Spinal cord (tissue), 10 donors: ENCODE measurements at places on chromosomes 1 and 21. TPM values are rescaled to one million over a fixed set of nuclear protein-coding genes. Genes with fewer than 3 reads are reported as not detected.

Gene TDRD10
- total RNA-seq = 1.4 TPM

GRCh38 chr1:17018849-17019248 lies 7.1 kb upstream of the ATP13A2 start:
- no peak for DNase-seq

DNA sequence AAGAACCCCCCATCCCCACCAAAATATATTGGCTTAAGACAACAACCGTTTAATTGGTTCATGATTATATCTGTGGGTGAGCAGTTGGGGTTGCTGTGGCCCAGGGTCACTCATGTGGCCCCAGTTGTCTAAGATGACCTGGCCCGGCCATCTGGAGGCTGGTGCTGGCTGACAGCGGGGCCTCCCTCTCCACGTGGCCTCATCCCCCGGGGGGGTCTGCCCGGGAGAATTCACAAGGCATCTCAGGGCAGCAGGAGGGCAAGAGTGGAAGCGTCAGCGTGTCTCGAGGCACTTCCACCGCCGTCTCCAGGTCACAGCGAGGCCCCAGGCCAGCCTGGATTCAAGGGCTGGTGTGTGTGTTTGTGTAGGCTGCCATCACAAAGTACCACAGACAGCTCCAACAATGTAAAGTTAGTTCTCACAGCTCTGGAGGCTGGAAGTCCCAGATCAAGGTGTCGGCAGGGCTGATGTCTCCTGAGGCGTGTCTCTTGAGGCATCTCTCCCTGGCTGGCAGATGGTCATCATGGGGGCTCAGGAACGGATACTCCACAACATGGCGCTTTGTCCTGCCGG lies 11.0 kb upstream of the UTS2 start:
- no peak for DNase-seq

DNA sequence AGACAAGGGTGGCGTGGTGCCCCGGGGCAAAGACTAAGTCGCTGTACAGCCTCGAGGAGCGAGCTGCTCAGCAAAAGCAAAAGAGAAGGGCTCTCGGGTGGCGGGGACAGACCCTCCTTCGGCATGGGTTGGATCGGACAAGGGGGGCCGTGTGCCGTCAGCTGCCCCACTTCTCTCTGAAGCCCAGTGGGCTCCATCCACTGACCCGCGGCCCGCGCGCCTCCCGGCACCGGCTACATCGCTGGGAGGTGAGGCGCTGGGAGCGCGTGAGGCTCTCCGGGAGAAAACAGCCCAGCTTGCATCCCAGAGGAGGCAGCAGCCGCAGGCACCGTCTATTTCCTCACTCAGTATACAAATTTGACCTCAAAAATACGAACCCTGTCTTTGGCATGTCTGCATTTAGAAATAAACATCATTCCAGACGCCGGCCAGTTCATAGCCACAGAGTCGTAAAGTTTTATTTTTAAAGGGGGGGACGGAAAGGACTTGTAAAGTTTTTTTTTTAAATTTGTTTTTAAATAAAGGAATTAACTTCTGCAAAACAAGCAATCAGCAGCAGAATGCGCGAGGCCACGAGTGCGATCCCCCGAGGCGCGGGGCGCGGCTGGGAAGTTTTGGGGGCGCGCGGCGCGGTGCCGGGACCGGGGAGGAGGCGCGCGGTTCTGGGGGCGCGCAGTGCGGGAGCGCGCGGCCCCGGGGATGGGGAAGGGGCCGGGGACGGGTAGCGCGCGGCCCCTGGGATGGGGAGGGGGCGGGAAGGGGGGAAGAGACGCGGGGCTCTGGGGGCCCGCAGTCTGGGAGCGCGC lies 689 bp upstream of the GPR137B start:
- DNase-seq = no peak

- DNase-seq = no peak
These were observed 18.8 kb downstream of the ITSN1 start for GRCh38 chr21:33661146-33661545.

Gene C1orf226
- 1.4 TPM for total RNA-seq
